ENCODE measurements at places on chromosomes 4 and X. TPM values are rescaled to one million over a fixed set of nuclear protein-coding genes. Genes with fewer than 3 reads are reported as not detected.
A peak's percentile ranks its signal among the peaks of the same experiment; 100 is the strongest.

GRCh38 chr4:105061731-105062130, 84.9 kb upstream of the TET2 start:
- no peaks in the 10 kb centered on the region for H3K27me3 ChIP-seq
- no peak for DNase-seq
- no peaks in the 10 kb centered on the region for H3K4me1 ChIP-seq
- H3K27ac ChIP-seq: no peak overlapping the region

- peak; percentile 81 for DNase-seq
- H3K27ac ChIP-seq: no peak overlapping the region
- no peaks in the 10 kb centered on the region for H3K36me3 ChIP-seq
- no peaks in the 10 kb centered on the region for H3K27me3 ChIP-seq
- H3K4me3 ChIP-seq: no peak overlapping the region
These were observed 36.6 kb upstream of the HGFAC start for GRCh38 chr4:3405176-3405575.

- no peaks in the 10 kb centered on the region for H3K27me3 ChIP-seq
- H3K4me3 ChIP-seq: no peak overlapping the region
- no peak overlapping the region for H3K27ac ChIP-seq
- no peaks in the 10 kb centered on the region for H3K36me3 ChIP-seq
- H3K4me1 ChIP-seq: no peaks in the 10 kb centered on the region
- no peak for DNase-seq
These were observed 52.3 kb downstream of the KLF3 start for GRCh38 chr4:38716256-38716655.

DNA sequence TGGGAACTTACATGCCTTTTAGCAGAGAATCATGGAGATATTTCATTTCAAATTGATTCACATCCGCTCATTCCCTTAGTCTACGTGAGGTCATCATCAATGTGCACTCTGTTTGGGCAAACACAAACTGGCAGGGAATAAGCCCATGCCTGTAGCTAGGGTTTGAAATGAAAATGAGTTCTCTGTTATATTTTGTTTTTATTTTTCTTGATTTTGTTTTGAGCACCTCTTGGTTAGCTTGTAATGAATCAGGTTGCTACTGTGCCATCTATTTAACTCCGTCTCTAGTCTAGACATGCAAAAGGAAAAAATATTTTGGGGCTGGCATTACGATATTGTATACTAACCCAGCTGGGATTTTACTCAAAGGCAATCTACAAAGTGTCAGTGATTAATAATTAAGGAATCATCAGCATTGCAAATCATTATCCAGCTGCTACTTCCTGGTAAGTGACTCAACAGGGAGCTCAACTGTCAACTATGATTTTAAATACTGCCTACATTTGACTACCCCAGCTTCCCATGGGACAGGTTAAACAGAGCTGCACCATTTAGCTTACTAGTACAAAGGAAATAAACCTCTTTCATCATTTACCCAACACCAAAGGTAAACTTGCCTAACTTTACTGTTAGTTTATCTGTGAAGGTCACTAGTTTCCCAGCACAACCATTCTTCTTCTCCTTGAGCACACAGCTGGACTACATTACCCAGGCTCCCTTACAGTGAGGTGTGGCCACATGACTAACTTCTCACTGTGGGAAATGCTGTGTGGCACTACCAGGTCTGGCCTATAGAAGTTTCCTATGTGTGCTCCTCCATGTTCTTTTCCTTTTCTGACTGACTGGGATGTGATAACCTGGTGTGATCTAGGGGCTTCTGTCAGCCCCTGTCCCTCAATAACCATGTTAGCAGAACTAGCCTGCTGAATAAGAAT, 21.2 kb upstream of the TRPC5OS start:
- no peak overlapping the region for H3K4me3 ChIP-seq
- H3K27me3 ChIP-seq: no peaks in the 10 kb centered on the region
- no peaks in the 10 kb centered on the region for H3K36me3 ChIP-seq
- DNase-seq: no peak
- H3K27ac ChIP-seq: no peak overlapping the region

DNA sequence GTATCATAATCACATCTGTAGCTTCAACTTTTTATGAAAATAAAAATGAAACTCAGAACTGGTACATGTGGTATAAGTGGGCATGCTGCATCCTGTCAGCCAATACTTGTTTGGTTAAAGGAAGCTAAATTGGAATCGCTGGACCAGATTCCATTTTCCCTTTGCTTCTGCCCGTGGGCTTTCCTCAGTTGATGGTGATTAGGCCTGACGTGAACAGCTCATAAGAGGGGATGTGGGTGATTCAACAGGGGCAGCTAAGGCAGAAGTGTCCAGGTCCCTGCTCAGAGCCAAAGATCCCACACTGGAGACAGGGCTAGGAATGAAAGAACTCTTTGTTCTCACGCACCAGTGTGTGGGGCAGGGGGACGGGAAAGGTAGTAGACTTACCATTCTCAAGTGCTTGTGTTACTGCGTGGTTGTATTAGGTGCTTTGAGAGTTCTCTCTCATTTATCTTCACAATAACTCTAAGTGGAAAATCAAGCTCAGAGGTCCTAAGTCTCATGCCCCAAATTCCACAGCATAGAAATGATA, 63.2 kb upstream of the GUCY1A1 start:
- no peak overlapping the region for H3K27ac ChIP-seq
- H3K36me3 ChIP-seq: no peaks in the 10 kb centered on the region
- H3K27me3 ChIP-seq: no peaks in the 10 kb centered on the region
- H3K4me3 ChIP-seq: no peak overlapping the region
- H3K4me1 ChIP-seq: no peaks in the 10 kb centered on the region

GRCh38 chrX:16484338-16484737, 165.6 kb upstream of the S100G start:
- no peaks in the 10 kb centered on the region for H3K27me3 ChIP-seq
- no peak overlapping the region for H3K27ac ChIP-seq
- DNase-seq: no peak
- no peaks in the 10 kb centered on the region for H3K4me1 ChIP-seq
- no peak overlapping the region for H3K4me3 ChIP-seq
- no peaks in the 10 kb centered on the region for H3K36me3 ChIP-seq

GRCh38 chr4:70533791-70534190, 15.4 kb downstream of the AMTN start:
- H3K27ac ChIP-seq: no peak overlapping the region
- no peaks in the 10 kb centered on the region for H3K36me3 ChIP-seq
- H3K27me3 ChIP-seq: no peaks in the 10 kb centered on the region
- no peaks in the 10 kb centered on the region for H3K4me1 ChIP-seq
- H3K4me3 ChIP-seq: no peak overlapping the region

GRCh38 chr4:7238300-7238960, 46.1 kb downstream of the SORCS2 start:
- H3K36me3 ChIP-seq: no peaks in the 10 kb centered on the region
- no peaks in the 10 kb centered on the region for H3K4me1 ChIP-seq
- no peaks in the 10 kb centered on the region for H3K27me3 ChIP-seq
- H3K4me3 ChIP-seq: no peak overlapping the region
- DNase-seq: no peak

GRCh38 chrX:138127314-138127713, 561.4 kb downstream of the ZIC3 start:
- no peak overlapping the region for H3K27ac ChIP-seq
- H3K36me3 ChIP-seq: no peaks in the 10 kb centered on the region
- H3K27me3 ChIP-seq: no peaks in the 10 kb centered on the region
- H3K4me3 ChIP-seq: no peak overlapping the region
- no peaks in the 10 kb centered on the region for H3K4me1 ChIP-seq

GRCh38 chr4:23890369-23891063, 669 bp upstream of the PPARGC1A start:
- no peaks in the 10 kb centered on the region for H3K27me3 ChIP-seq
- no peak overlapping the region for H3K27ac ChIP-seq
- DNase-seq: no peak

- no peaks in the 10 kb centered on the region for H3K36me3 ChIP-seq
- H3K4me1 ChIP-seq: no peaks in the 10 kb centered on the region
- H3K27me3 ChIP-seq: no peaks in the 10 kb centered on the region
These were observed 66.5 kb downstream of the UCHL1 start for GRCh38 chr4:41323179-41323578.

DNA sequence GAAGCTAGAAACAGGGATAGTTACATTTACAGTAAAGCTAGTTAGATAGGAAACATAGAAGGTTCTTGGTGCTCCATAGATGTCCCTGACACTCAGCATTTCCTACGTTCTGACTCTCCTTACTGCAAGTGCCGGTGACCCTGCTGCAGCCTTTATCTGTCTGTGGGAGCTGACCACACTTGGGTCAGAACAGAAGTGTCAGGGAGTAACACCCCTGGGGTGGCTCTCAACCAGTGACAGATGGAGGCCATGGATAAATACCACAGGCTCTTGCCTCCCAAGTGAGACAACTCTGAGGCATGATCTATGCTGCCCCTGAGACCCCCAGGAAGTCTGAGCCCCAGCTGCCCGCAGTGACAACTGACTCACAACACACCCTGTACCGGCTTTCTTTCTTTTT, 69.8 kb downstream of the ANXA3 start:
- H3K27ac ChIP-seq: no peak overlapping the region
- no peak for DNase-seq
- H3K4me3 ChIP-seq: no peak overlapping the region
- H3K27me3 ChIP-seq: no peaks in the 10 kb centered on the region
- no peaks in the 10 kb centered on the region for H3K4me1 ChIP-seq

MAGEA1 gene
- not detected for polyA plus RNA-seq

XAGE1B gene
- polyA plus RNA-seq: not detected

NR3C2 gene
- polyA plus RNA-seq: 3.4 TPM

IQCM gene
- not detected for polyA plus RNA-seq

TRIM60 gene
- not detected for polyA plus RNA-seq

GYPE gene
- 3.4 TPM for polyA plus RNA-seq

GLRA2 gene
- polyA plus RNA-seq: not detected

CT55 gene
- polyA plus RNA-seq: not detected
